ENCODE measurements at places on chromosomes 1 and 21.
A peak's percentile ranks its signal among the peaks of the same experiment; 100 is the strongest.

- DNase-seq, result no peak
Observed at GRCh38 chr1:1577367-1578011, 2.8 kb upstream of the SSU72 start.

DNA sequence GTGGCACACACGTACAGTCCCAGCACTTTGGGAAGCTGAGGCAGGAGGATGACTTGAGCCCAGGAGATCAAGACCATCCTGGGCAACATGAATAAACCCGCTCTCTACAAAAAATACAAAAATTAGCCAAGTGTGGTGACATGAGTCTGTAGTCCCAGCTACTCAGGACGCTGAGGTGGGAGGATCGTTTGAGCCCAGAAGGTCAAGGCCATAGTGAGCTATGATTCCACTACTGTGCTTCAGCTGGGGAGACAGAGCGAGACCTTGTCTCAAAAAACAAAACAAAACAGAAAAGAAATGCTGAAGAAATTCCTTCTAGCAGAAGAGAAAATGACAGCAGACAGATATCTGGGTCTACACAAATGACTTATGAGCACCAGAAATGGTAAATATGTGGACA, 10.3 kb downstream of the ALDH9A1 start:
- no peak for DNase-seq

- no peak for DNase-seq
Observed at GRCh38 chr1:182855911-182856310, 16.8 kb downstream of the DHX9 start.

DNA sequence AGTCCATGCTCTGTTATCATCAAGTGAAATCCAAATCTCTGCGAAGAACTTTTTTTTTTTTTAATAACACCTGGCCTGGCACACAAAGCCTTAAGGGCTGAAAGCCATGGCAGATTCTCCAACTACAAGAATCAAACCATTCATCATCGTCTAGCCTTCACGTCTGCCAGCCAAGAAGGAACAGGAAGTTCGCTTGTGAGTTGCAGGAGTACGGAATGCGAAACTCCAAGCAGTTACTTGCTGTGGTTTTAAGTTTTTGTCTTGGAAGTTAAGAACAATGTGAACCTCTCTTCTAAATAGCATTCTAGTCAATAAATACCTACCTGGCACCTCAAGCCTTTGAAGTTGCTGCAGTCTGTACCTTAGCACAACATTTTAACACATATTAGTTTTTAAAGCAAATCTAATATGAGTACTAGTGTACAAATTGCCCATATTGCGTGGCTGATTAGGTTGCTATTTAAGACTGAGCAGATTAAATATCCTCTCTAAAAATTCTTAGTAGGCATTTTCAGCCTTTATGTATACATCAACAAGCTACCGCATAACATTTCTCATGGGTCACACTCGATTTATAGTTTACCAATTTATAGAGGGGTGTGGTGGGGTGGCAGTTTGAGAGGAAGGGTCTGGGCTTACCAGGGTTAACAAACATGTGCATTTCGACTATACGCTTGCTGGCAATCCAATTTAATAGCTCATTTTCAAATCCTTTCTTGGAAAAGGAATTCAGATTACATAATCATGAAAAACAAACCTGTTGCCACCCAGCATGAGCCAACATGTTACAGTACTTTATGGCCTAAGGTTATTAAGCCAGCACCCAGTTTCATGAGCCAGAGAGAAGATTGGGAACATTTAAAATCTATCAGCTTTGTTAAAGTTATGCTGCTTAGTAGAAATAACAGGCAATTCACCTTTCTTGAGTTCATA, 22.2 kb upstream of the PTPN14 start:
- DNase-seq, result no peak

- DNase-seq, result no peak
Observed at GRCh38 chr1:204931768-204932572, 61.3 kb downstream of the NFASC start.

- DNase-seq, result no peak
Observed at GRCh38 chr1:157721985-157722384, 21.4 kb upstream of the FCRL3 start.

GRCh38 chr1:219119839-219120238, 53.8 kb upstream of the LYPLAL1 start:
- no peak for DNase-seq

- DNase-seq, result no peak
Observed at GRCh38 chr1:167707942-167708341, 13.8 kb upstream of the MPZL1 start.

- DNase-seq, result no peak
Observed at GRCh38 chr1:191869790-191870312, 288.4 kb upstream of the RGS18 start.

DNA sequence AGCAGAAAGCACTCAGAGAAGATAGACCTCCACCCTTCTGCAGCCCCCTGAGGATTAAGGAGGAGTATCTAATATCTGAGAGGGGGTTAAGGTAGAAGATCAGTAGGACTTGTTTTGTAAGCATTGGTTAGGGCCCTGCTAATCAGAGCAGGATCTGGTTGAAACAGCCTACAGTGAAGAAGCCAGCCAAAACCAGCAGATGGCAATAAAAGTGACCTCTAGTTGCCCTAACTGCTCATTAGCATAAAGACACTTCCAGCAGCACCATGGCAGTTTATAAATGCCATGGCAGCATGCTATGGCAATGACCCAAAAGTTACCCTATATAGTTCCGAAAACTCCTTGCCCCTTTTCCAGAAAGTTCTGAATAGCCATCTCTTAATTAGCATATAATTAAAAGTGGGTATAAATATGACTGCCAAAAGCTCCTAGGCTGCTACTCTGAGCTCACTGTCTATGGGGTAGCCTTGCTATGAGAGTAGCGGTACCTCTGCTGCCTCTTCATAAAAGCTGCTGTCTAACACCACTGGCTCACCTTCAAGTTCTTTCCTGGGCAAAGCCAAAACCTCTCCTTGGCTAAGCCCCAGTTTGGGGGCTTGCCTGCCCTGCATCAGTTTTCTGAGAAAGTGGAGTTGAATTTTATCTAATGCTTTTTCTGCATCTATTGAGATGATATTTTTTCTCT, 254.2 kb downstream of the PAPPA2 start:
- DNase-seq, result no peak

GRCh38 chr1:19361611-19362147, 49.6 kb downstream of the SLC66A1 start:
- DNase-seq, result no peak

GRCh38 chr1:42852608-42852980, 6.2 kb downstream of the ZNF691 start:
- DNase-seq, result peak; percentile 8

DNA sequence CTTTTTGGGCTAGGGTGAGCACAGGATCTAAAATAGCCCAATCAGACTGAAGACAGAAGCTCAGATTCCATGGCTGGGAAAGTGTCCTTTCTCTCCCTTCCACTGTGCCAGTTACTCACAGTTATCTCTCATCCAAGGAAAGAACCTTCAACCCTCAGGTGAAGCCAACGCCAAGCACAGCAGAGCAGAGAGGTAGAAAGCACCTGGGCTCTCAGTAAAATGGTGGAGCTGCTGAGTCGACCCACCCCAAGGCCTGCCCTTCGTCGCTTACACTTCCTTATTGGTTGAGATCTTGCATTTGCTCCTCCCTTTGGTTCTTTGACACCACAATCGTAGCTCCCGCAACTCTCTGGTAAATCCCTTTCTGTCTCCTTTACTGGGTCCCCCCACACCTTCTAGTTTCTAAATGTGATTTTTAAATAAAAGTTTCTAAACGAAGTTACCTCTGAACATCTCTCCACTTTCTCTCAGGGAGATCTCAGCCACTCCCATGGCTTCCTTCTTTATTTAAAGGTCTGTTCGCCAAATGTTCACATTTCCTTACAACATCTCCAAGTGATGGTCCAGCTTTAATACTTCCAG, 27.5 kb upstream of the SLC30A1 start:
- DNase-seq, result no peak

GRCh38 chr21:35254765-35255138, 205.7 kb upstream of the RUNX1 start:
- DNase-seq, result no peak

Data from mesenchymal stem cell (in vitro differentiated cells and primary cell).